ENCODE measurements at places on chromosomes 6 and 20.
A peak's percentile ranks its signal among the peaks of the same experiment; 100 is the strongest.

DNA sequence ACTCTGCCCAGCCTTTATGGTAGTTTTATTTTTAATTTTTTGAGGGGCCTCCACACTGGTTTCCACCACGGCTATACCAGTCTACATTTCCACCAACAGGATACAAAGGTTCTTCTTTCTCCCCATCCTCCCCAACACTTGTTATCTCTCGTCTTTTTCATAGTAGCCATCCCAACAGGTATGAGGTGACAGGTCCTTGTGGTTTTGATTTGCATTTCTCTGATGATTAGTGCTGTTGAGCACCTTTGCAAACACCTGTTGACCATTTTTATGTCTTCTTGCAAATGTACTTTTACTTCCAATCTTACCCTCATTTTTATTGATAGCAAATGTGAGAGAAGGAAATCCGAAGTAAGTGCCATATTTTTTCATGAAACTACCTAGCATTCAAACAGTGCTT, 195.4 kb upstream of the PREP start:
- DNase-seq = no peak

GRCh38 chr6:166684170-166684569, 57.1 kb upstream of the RPS6KA2 start:
- no peak for DNase-seq

GRCh38 chr6:160386869-160387530, 38.8 kb downstream of the SLC22A3 start:
- DNase-seq = no peak

DNA sequence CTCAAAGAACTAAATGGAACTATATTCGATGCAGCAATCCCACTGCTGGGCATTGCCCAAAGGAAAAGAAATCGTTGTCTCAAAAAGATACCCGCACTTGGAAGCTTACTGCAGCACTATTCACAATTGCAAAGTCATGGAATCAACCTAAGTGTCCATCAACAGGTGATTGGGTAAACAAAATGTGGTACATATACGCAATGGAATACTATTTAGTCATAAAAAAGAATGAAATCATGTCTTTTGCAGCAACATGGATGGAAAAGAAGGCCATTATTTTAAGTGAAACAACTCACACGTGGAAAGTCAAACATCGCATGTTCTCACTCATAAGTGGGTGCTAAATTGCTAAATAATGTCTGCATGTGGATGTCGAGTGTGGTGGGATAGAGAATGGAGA, 70.9 kb upstream of the MPC1 start:
- no peak for DNase-seq

DNA sequence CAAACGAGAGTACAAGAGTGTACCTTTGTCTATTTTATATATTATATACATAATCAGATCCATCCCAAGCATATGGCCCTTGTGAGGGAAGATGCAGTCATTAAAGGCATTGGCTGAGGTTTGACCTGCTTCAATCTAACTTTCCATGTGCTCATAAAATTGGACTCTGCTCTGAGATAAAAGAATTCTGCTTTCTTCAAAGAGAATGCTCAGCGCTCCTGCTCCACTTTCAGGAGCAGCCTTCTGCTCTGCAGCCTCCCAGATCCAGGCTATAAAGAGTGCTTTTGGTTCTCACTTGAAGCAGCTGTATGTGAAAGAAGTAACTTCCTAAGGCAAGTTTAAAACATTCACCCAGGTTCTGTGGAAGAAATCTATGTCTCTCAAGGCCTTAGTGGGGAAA, 45.3 kb downstream of the CD83 start:
- DNase-seq = no peak

GRCh38 chr6:11975353-11975977, 36.6 kb upstream of the HIVEP1 start:
- no peak for DNase-seq

DNA sequence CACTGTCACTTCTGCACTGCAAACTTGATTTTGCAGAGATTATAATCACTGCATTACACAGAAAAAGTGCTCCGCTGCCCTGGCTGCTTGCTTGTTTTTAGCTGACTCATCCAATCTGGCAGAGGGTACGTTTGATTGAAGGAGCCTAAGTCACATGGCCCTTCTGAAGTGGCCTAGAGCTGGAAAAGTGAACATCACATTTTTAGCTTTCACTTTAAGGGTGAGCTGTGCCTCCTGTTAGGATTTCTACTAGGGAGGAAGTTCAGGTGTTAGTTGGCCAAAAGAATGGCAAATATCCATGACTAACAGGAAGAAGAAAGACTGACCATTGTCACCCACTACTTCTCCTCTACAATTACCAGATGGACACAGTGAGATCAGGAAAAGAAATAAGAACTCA, 889.1 kb upstream of the MAP3K7 start:
- no peak for DNase-seq

- no peak for DNase-seq
Observed at GRCh38 chr6:11149551-11149950, 38.0 kb upstream of the ERVFRD-1 start.

DNA sequence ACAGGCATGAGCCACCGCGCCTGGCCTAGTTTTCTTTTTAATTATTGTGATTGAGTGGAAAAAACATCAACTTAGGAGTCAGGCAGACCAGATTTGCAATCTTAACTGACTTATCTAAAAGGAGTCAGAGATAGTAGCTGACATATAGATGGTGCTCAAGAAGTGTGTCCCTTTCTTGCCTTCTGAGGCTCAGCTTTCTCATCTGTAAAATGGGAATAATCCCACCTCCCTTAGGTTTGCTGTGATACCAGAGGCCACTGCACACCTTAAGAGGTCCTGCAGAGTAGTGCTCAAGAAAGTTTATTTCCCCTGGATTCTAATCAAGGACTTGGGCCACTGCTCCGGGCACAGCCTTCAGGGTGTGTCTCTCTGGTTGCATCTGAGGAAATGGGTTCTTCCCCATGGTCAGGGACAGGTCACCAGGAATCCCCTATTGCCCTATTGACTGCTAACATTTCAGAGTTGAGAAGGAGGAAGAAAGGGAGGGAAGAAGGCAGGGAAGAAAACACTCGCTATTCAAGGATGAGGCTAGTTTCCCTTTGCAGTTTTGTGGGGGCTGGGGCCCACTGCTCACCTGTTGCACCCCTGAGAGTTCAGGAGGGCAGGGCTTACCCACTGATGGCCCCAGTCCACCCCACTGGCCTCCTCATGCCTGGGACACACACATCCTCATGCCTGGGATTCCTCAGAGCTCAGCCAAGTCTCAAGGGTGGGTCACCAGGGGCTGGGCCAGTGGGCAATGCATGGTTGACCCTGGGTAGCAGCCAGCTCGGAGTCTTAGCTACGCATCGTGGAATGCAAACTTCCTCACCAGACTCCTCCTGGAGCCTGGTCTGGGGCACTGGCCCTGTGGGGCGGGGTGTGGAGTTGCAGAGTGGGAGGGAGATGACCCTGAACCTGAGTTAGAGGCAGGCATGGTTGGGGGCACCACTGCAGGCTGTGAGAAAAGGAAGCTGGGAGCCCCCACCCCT, 21.2 kb downstream of the C6orf132 start:
- no peak for DNase-seq

GRCh38 chr6:53306819-53307347, 41.9 kb downstream of the ELOVL5 start:
- DNase-seq = no peak

- no peak for DNase-seq
Observed at GRCh38 chr6:26286168-26286877, 78.7 kb upstream of the BTN3A2 start.

- DNase-seq = no peak
Observed at GRCh38 chr20:36756496-36756895, 10.6 kb upstream of the NDRG3 start.

DNA sequence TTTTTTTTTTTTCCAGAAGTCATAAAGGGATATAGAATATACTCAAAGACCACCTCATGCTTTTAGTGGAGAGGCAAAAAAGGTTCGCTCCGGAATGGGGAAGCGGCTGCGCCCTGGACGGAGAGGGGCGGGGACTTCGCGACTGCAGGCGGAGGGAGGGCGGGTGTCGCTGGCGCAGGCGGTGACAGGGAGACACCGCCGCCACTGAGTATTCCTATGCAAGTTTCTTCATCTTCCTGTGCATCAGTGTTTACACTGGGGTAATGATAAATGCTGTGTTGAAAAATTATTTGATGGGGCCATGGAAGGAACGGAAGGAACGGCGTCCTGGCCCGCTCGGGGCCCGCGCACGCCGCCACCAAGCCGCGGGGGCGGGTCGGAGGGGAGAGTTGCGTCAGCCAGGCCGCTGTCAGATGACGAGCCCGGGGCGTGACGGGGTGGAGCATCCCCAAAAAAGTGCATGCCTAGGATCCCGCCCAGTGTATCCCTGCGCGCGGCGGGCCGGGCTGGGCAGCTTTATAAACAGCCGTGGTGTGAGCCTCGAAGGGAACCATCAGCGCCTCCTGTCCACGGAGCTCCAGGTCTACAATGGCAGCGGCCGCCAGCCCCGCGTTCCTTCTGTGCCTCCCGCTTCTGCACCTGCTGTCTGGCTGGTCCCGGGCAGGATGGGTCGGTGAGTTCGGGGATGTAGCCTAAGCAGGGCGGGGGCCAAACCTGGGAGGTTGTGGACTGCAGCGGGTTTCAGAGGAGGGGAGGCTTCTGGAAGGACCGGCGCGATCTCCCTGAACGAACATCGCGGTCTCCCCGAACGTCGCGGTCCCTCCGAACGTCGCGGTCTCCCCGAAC, at the start of gene ULBP1:
ULBP1 (plus strand) TSS at position 482 of the 846 bp plus-strand sequence; CDS start at position 589, 107 bp downstream.
- peak; percentile 23 for DNase-seq

- no peak for DNase-seq
Observed at GRCh38 chr6:151160929-151161757, 78.6 kb upstream of the AKAP12 start.

- no peak for DNase-seq
Observed at GRCh38 chr6:21049572-21049971, 515.3 kb downstream of the CDKAL1 start.

GRCh38 chr6:13566500-13566899, 7.9 kb upstream of the SIRT5 start:
- no peak for DNase-seq

GRCh38 chr20:3045042-3045815, 623 bp upstream of the MRPS26 start:
- DNase-seq = peak; percentile 46

GRCh38 chr6:87237804-87238203, 82.4 kb downstream of the ZNF292 start:
- no peak for DNase-seq

DNA sequence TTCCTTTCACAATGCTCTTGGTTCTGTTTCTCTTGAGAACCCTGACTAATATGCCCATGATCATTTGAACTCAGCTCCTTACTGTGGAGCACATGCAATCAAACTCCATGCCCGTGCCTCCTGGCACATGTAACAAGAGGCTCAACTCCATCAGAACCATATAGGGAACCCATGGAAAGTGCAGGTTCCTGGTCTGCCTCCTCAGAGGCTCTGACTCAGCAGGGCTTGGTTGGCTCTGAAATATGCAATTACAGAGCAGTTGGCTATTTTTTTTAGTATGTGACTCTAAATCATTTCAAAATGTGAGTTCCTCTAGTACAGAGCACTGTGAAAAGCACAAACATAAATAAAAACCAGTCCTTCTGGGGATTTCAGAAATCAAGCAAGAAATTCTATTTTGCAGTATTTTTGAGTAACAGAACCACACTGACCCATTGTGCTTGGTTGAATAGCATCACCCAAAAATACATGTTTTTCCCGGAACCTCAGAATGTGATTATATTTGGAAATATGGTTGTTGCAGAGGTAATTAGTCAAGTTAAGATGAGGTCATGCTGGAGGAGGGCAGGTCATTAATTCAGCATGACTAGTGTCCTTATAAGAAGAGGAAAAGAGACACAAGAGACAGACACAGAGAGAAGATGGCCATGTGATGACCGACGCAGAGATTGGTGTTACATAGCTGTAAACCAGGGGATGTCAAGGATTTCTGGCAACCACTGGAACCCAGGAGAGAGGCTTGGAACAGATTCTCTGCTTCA, 13.2 kb upstream of the MAP3K4 start:
- DNase-seq = peak; percentile 37

GRCh38 chr6:19986691-19987438, 149.7 kb downstream of the ID4 start:
- DNase-seq = no peak

- no peak for DNase-seq
Observed at GRCh38 chr6:85113934-85114580, 335.8 kb upstream of the NT5E start.

DNA sequence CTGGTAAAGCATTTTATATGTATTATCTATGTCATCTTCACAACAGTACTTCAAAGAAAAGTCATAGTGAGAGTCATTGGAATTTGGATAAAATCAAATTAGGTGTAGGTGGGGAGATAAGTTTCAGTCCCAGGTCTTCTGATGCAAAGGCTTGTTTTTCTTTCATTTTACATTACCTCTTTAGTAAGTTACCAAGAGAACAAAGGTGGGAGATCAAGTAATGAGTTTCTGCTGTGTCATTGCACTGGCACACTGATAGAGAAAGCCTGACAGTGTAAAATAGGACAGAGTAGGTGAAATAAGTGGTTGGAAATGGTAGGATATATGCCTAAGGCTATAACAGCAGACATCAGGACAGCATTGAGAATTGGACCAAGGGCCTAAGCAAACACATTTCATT, 250.4 kb downstream of the NKAIN2 start:
- no peak for DNase-seq

GRCh38 chr6:146503096-146503495, 40.5 kb upstream of the RAB32 start:
- no peak for DNase-seq

DNA sequence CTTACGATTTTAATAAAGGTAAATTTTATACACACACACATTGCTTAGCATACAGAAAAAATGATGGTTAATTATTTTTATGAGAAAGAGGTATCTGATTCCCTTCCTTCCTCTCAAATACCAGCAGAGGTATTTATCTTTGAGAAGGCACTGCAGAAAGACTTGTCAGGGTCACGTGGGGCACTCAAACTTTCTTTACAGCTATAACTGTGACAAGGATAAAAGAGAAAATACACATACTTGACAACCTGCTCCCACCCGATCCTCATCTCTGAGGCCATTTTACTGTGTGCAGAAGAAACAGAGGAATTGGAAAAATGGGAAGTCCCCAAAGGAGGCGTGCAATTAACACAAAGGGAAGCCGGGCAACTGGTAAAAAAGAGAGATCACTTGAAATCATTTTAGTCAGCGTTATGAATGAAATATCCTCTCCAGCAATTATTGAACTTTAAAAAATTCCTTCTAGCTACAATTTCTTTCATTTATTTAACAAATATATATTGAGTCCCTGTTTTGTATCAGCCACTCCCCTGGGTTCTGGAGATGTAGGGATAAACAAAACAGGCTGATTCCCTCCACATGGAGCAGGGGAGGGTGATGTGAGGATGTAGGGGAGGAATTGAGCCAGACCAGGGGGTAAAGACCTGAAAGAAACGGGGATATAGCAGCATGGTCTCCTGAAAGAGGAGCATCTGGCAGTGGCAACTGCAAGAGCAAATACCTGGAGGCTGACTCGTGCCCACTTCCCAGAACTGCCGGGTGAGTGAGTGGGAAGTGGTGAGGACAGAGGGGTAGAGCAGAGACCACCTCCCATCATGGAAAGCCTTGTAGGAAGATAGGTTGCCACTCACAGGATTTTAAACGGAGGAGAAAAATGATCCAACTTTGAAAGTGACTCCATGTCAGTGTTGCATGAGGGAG, 510.3 kb downstream of the KIF16B start:
- no peak for DNase-seq

DNA sequence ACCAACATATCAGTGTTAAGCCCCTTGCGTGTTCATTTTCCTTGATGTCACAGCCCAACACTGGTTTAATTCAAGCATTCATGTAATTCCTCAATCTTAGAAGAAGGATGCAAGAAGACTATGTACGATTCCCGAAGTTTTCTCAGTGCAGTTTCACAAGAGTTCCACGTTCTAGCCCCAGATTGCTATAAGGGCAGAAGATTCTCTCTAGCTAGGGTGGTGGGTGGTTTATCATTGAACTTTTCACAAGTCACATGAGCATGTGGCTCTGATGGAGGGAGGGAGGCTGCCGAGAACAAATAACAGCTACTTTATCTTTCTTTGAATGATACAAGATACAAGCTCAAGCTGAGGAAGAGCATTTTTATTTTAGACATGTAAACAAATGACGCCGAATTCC, 71.9 kb upstream of the NHSL1 start:
- DNase-seq = no peak
